Mucosa of descending colon (tissue), 3 donors: ENCODE measurements at places on chromosomes 12 and 14.

DNA sequence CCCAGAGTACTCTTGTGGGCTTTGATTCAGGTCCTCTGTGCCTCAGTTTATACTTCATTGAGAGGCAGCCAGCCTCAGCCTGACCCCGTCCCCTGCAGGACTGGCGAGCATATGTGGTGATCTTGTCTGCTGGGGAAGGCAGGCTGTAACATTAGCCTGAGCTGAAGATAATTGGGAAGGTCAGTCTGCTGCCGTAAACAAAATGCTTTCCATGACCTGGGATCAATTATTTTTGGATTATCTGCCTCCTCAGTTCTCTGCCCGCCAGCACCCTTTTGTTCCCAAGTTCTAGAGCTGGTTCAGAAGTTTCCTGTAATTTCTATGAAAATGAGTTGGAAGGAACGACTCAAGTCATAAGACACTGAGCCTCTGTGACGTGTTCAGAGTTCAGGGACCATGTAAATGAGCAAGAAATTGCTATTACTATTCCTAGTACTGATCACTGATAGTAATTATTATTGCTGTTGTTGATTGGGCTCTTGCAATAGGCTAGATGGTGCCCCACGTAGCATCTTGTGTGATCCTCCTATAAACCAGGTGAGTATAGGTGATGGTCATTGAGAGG lies 4.5 kb downstream of the ORAI1 start:
- no peak for DNase-seq

DNA sequence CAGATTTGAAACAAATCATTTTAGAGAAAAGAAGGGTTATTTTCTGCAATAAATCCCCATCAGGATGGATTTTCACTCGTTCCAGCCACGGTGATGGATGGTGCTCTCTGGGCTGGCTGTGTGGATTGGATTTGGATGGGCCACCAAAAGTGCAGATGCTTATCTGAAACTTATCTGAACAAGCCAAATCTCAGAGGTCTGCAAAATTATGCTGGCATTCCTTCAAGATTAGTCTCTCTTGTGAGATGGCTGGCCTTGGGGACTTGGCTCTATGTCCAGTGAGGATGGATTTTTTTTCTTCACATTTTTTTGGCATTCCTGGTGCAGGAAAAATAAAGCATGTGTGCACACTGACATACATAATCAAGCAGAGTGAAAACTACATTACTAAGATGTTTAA lies 341.9 kb downstream of the GXYLT1 start:
- DNase-seq: no peak

DNA sequence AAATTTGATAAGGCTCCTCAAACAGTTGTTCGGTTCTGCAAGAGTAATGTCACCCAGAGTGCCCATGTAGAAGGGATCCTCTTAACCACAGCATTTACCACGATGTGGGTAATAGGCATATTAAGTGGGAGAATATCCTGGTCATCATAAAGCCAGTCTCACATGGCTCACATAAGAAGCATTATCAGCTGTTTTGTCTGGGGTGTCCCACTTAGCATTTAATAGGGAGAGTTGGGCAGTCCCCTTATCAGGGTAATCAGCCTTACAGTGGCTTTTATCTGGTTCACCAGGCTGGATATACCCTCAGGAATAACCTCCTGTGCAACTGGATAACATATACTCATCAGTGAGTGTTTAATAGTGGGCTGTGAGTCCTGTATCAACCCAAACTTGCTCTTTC lies 12.9 kb upstream of the TMEM263 start:
- DNase-seq: no peak

GRCh38 chr12:46667551-46667950 lies 158.2 kb downstream of the SLC38A4 start:
- no peak for DNase-seq

DNA sequence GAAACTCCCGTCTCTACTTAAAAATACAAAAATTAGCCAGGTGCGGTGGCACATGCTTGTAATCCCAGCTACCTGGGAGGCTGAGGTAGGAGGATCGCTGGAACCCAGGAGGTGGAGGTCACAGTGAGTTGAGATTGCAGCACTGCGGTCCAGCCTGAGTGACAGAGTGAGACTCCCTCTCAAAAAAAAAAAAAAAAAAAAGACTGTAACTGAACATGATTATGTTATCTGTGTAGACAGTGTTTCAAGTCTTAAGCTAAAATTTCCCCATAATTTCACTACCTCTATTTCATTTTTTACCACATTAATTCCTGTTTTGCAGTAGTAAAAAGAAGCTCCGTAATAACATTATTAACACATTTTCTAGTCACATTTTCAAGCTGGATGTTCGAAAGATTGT lies 5.4 kb downstream of the PLBD1 start:
- DNase-seq: no peak

DNA sequence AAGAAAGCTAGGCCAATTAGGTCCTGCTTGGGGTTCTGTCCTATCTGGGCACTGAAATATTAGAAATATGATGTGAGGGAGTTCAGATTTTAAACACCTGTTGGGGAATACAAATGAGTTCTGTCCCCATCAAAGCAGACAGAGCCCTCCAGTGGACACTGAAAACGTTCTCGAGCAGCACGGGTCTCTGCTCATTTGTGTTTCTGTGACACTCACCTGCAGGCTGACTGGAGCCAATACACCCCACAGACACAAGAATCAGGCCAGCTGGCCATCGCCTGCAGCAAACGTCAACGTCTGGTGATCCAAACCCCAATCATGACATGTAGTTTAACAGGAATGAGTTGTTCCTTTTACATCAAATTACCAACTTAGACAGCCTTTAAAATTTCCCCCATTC lies 493.4 kb upstream of the TMEM132C start:
- no peak for DNase-seq

DNA sequence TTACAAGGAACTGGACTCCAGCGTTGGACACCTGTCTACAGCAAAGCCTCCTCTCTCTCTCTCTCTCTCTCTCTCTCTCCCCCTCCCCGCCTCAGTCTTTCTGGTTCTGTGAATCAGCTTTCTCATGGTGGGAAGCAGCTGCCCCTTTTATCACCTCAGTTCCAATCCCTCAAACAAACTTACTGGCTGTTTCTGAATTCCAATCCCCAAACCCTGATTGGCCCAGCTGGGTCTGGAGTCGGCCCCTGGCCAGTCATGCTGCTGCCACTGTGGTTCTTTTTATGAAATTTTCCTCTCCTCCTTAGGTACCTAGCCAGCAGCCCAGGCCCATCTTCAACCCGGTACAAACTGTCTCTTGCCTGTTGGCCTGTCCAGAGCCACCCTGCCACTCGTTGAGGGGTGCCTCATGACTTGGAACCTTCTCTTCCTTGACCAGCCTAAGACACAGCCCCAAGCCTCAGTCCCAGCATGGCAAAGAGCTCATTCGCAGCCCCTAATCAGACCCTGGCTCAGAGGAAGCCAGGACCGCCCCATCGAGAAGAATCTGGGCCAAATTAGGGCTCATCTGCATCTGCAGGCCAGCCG lies 9.4 kb upstream of the MORN3 start:
- DNase-seq: no peak

GRCh38 chr12:6987956-6988553 lies 17.3 kb downstream of the EMG1 start:
- DNase-seq: peak; percentile 60

- DNase-seq: no peak
Measured at GRCh38 chr12:45336762-45337596, 121.1 kb downstream of the ANO6 start.

DNA sequence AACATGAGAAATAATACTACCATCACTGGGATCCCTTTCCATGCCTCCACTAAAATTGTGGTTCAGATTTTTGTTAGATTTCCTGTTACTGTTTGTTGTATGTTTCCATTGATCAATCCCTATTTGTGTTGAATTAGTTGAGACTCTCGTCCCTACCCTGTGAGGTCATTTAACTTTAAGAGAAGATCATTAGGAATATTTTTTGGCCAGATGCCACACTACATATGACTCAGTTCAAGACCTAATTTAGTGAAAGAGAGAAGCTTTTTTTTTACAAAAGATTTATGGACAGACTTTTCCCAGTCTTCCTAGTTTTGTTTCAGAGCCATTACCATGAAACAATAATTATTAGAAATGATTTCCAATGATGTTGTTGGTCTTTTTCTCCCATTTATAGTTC lies 35.5 kb downstream of the CPSF6 start:
- DNase-seq: no peak

DNA sequence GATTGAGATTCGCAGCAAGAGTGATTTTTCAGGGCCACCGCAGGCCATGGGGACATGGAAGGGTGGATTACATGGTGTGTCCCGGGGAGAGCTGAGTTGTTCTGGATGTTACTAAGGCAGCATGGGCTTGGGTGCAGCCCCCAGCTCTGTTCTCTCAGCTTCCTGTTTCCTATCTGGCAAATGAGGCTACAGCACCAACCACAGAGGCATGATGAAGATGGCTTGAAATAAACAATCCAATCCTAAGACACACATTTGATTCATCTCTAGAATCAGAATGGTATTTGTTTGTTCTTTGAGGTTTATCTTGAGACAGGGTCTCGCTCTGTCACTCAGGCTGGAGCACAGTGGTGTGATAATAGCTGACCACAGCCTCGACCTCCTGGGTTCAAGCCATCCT lies 21.6 kb downstream of the GLTP start:
- DNase-seq: no peak

DNA sequence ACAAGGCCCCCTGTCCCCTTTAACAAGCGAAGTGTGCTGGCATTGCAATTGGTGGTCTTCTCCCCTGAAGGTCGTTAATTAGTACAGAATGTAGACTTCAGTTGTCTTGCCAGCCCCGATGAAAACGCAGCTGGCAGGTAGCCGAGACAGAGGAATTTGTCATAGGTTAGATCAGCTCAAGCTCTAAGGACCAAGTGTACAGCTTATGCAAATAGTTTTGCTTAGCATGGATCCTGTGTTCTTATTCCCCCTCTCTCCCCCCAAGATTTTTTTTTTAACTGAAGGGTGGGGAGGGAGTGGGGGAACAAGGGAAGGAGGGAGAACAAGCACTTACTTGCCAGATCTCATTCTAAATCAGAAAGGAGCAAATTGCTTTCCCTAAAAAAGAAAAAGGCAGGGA lies 58.6 kb upstream of the PARP11 start:
- DNase-seq: no peak

- no peak for DNase-seq
Measured at GRCh38 chr12:109510196-109510595, 32.8 kb downstream of the UBE3B start.

GRCh38 chr14:34997762-34998161 lies 15.0 kb downstream of the SRP54 start:
- DNase-seq: no peak

DNA sequence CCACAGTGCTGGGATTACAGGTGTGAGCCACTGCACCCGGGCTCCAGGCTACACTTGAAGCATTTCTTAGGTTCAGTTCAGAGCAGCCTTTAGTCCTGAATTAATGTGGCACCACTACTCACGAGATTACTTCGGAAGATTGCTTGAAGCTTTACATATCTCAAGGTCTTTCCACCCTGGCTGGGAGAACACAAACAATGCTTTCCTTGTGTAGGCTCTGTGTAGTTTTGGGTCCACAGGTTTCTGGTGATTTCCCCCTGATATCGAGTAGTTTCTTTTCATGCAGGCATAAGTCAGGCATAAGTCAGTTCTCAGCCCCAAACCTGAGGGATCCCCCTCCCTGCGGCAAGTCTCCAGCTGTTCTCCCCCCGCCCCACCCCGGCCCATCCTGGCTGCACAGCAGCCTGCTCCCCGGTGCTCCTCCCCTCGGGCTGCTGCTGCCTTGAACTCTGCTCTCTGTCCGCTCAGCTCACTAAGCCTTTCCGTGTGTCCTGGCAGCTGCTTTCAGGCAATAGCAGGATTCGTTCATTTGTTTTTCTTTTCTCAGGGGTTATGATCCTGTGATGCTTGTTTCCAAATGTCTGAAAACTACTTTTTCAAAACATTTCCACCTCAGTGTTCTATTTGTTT lies 417.7 kb downstream of the TMEM121 start:
- no peak for DNase-seq

DNA sequence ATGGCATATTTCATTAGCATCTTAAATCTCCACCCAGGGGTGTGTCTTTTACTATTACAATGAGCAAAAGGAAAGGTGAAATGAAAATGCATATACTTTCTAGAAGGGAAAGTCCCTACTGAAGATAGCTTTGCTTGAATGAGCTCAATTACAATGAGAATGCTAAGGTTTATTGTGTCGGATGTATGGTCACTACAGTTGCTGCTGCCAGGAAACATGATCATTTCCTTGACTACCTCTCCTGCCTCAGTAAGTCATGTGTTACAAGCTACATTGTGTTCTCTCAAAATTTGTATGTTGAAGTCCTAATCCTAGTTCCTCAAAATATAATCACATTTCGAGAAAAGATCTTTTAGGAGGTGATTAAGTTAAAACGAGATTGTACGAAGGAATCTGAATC lies 322.2 kb downstream of the MDGA2 start:
- DNase-seq: no peak

DNA sequence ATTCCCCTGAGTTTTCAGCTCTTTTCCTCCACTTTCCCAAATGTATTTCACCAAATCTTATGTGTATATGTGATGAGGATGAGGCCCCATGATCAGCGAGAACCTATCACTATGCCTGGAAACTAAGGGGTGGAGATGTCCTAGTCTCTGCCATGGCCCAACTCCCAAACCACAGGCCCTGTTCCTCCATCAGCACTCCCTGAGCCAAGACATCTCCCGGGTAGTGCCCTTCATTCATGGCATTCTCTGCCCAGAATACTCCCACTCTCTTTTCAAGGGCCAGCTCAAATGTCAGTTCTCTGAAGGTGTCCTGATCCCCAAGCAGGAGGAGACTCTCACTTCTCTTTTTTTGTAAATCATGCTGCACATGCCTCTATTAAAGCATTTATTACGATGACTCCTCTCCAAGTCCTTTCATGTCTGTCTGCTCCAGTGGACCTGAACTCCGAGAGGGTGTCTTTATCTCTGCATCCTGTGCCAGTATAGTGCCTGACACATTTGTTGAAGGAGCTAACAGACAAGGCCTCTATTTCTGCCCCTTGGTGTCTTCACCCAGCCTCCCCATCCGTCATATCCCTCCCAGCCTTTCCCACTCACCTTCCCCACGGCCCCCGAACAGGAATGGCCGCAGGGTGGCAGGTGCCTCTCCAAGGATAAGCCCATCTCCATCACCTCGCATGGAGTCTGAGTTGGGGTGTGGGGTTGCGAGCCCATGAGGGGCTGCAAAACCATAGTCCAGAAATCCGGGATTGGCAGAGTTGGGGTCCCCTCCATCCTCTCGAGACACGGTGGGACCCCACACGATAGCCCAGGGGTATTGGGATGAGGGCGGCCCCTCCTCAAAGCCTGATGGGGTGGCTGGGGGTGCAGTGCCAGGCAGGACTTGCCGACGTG lies 3.7 kb downstream of the PIANP start:
- DNase-seq: no peak

DNA sequence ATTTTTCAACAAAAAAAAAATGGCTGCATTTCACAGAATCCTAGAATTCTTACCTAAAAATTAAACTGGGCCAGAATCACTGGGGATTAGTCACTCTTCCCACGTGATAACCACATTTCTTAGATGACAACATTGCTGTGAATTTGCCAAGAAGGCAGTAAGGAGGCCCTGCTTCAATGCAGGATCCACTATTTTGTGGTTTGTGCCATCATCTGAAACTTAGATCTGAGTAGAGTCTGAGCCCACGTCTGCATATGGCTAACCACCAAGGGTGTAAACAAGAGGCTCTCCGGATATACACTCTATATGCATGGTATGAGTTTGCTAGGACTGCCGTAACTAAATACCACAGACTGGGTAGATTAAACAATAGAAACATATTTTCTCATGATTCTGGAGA lies 24.4 kb upstream of the TBX5 start:
- no peak for DNase-seq
